ENCODE measurements at places on chromosomes 6 and 20.

GRCh38 chr6:80594461-80594860, 488.0 kb downstream of the BCKDHB start:
- no peak for DNase-seq

DNA sequence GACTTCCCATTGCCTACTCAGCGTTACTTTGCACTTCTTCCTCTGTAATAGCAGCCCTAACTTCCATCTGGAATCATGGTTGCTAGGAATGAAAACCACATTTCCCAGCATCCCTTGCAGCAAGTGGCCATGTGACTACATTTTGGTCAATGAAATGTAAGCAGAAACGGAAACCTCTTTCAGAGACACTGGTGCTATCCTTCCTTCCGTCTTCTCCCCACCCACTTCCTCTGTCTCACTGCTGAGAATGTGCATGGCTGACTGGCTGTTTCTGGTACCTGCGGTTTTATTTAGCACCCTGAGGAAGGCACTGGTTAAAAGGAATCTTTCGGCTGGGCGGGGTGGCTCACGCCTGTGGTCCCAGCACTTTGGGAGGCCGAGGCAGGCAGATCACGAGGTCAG, 107.4 kb downstream of the SCML4 start:
- DNase-seq: no peak

DNA sequence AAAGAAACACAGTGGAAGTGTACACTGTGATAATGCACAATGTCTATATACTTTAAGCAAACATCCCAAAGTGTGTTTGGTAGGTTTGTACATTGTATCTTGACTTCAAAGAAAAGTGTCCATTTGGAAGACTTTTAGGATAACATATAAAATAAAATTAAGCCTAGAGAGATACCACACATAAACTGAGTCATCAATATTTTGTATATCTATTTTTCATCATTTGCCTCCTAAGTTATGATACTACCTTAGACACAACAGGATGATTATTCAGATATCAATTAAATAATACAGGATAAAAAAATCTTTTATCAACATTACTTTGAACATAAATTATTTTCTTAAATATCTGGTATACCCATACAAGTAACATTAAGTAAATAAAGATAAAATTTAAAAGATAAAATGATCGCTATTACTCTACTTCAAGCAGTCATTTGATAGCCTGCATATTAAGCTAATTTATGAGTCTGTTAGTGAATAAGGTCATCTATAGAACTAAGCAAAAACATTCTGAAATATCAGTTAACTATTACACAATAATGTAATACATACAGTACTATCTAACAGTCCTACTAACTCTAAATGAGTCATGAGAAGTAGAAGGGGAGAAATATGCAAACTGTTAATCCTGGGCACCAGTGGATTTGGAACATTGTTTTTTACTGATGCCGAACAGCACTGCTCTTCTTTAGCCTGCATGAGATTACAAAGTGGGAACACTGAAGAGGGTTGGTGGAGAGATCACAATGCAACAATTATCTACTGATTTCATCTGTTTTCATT, 158.4 kb upstream of the SIM1 start:
- DNase-seq: no peak

- no peak for DNase-seq
Observed at GRCh38 chr6:44062771-44063560, 64.3 kb downstream of the MRPL14 start.

- no peak for DNase-seq
Observed at GRCh38 chr6:2733324-2733723, 17.4 kb downstream of the MYLK4 start.

Measured in NCI-H526 treated with DMSO at 0.1 percent for 48 hours (cell line).